ENCODE measurements at places on chromosomes 6 and 20. TPM values are rescaled to one million over a fixed set of nuclear protein-coding genes. Genes with fewer than 3 reads are reported as not detected.

- DNase-seq = no peak
Observed at GRCh38 chr6:37442416-37443215, 9.6 kb downstream of the CMTR1 start.

- no peak for DNase-seq
Observed at GRCh38 chr6:126807876-126808275, 310.6 kb upstream of the RSPO3 start.

- DNase-seq = no peak
Observed at GRCh38 chr6:122947355-122947754, 48.7 kb upstream of the CLVS2 start.

- DNase-seq = no peak
Observed at GRCh38 chr6:130776287-130776925, 50.8 kb upstream of the SMLR1 start.

DNA sequence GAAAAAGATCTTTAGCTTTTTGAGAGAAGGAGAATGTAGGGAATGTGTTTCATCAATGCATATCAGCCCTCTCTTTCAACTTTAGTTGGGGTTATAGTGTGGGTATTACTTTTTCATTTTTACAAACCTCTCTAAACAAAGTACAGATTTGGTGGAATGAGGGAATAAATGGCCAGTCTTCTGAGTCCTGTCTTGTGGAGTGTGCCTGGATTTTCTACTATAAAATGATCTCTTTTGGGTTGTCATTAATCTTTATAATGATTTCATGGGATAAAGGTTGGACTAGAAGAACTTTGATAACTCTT, 209.3 kb downstream of the RNF144B start:
- DNase-seq = no peak

DNA sequence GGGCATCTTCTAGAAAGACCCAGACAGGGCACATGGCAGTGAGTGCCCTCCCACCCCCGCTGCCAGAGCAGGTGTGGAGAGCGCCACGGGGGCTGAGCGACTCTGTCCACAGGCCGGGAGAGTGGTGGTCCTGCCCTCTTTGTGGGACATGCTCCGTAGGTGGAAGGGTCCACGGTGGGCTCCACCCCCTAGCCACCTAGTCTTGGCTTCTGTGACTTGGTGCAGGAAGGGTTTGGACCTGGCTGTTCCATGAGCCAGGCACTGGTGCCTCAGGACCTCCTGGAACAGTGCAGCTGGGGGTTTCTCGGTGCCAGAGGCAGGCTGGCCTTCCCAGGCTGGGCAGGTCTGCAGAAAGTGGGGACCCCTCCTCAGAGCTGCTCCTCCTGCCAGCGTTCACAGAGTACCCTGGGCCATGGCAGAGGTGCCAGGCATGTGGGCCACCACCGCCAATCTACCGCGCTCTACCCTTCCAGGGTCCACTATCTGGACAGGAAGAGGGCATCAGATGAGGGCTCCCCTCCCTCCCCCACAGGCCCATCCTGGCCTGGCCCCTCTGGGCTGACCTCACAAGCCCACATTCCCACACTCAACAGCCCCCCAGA, 23.0 kb downstream of the SLCO4A1 start:
- no peak for DNase-seq

OPRM1 gene
- not detected for total RNA-seq

- no peak for DNase-seq
Observed at GRCh38 chr20:16397086-16397485, 176.2 kb downstream of the KIF16B start.

CLPSL1 gene
- not detected for total RNA-seq

DNA sequence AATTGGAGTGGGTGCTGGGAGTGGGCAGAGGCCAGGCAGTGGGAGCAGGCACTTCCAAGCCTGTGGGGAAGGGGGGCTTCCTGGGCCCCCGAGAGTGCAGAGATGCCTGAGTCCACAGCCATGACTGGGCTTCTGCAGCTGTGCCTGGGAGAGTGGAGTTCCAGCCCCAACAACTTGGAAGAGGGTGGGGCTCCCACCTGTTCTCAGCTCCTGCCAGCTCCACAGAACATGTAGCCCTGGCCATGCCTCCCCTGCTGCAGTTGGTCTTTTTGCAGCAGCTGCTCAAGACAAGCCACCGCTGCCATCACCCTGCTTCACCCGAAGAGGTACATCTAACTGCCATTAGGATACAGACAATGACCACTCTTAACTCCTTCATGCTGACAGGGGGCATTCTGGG, 1092.3 kb downstream of the KHDRBS2 start:
- no peak for DNase-seq

ZNF165 gene
- 4.5 TPM for total RNA-seq

- DNase-seq = no peak
Observed at GRCh38 chr20:23013429-23013828, 21.7 kb upstream of the SSTR4 start.

DNA sequence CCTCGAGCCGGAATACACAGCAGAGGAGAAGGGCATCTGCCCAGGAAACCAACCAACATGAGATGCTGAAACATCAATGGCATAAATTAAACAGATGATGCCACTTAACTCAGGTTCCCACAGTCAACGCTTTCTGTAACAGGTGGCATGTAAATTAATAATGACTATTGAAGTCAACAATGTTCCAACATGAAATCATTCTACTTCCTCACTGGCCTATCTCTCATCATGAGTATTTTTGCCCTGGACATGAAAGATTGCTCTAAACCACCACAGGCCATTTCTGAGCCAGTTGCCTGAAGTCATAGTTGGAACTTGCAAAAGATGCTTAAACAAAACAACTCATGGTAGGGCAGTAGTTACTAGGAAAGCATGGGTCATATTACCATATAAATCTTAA, 397.9 kb upstream of the JARID2 start:
- no peak for DNase-seq

- DNase-seq = peak; percentile 75
Observed at GRCh38 chr6:3750317-3751076, 1.0 kb downstream of the PXDC1 start.

NKX2-4 gene
- total RNA-seq = not detected

DNA sequence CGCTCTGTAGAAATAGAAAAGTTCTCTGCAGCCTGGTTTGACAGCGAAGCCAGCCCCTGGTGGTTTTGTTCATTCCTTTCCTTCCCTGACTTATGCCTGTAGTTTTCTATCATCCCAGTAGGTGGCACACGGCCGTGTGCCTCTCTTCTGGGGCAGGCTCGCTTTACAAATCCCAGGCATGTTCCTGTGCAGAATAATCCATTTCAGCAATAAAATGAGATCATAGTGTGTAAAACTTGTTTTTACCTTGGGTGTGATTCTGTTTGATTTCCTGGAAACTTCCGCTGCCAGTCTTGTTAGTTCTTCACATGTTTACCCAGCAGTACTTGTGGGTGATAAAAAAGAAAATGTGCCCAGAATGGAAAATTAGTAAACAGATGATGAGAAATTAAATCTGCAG, 7.4 kb upstream of the INSM1 start:
- peak; percentile 62 for DNase-seq
